ENCODE measurements at places on chromosomes 2 and 18.
A peak's percentile ranks its signal among the peaks of the same experiment; 100 is the strongest.

- peak; percentile 69 for DNase-seq
Measured at GRCh38 chr2:55268907-55269644, at the start of gene MTIF2. Gene MTIF2 (minus strand): TSS chr2:55269231. CDS start chr2:55263858, 5,373 bp downstream.

DNA sequence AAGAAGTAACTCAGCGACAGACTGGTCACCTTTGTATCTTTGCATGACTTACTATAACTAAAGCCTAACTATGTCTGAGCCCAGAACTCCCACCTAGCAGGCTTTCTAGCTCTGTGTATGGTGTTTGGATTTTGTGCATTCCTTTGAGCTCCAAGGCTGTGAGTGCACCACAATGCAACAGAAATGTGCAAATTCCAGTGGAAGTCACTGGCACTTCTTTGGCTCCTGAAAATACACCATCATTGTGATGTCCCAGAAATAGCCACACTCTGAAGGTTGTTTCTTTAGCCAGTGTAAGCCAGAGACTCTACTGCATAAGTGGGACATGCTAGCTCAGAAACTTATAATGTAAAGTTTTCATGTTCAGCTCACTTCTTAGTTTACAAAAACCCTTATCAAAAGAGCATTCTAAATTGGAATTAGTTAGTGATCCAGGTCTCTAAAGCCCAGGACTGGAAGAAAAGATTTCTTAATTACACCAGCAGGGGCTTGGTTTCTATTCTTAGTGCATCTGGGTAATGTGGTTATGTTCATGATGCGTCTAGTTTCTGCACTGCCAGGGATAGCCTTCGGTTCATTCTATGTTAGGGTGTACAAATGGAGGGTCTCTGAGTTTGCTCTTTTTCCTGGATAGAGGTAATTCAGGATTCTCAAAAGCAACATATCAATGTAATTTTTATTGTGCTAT, 1239.5 kb upstream of the ZEB2 start:
- no peak for DNase-seq

- DNase-seq = no peak
Measured at GRCh38 chr2:206881708-206882410, 57.5 kb upstream of the CPO start.

GRCh38 chr2:80231421-80231820, 73.1 kb downstream of the LRRTM1 start:
- DNase-seq = no peak

DNA sequence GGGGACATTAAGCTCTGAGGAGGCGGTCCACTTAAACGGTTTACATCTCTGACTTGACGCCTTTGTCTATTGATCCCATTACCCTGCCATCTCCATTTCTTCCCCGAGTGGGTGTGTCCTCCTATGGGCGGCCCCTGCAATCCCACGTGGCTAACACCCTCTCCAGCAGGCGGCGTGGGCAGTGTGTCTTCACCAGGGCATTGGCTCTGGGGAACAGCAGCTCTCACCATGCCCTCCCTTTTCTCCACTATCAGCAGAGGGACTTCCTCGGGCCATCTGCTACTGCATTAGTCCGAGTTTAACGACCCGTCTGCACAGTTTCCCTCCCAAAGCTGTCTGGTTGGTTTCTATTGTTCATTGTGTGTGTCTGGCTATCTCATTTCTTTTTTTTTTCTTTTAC, 511.9 kb upstream of the NRP2 start:
- no peak for DNase-seq

DNA sequence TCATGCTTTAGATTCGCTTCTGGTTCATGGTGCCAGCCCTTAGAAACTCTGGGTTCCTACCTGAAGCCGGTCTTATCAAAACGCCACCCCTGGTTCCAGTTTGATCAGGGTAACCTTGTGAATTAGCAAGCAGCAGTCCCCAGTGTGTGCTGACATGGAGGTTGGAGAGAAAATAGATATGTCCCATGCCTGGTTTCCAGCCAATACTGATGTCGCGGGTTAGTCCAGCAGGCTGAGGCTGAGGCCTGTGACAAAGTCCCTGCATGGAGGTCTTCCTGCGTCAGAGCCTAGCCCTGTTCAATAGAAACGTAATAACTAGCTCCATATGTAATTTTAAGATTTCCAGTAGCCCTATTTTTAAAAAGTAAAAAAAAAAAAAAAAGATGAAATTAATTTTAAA, 28.2 kb downstream of the LPIN1 start:
- no peak for DNase-seq

DNA sequence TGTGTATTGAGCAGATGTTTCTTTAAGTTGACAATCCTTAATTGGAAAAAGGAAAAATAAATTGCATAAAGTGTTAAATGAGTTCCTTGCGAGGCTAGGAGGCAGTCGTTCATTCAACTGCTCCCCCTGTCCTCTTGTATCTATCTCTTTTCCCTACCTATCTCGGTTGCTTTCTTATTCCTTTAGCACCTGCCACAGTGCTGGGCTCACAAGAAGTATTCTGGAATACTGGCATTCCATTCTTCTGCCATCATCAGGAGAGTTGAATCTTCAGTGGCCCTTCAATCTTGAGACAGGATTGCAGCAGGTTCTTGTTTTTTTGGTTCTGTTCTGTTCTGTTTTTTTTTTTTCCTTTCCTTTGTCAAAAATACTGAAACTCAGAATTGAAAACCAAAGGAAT, 143.1 kb upstream of the AQP4 start:
- no peak for DNase-seq

GRCh38 chr2:119059287-119059686, 99.3 kb downstream of the C1QL2 start:
- DNase-seq = no peak

DNA sequence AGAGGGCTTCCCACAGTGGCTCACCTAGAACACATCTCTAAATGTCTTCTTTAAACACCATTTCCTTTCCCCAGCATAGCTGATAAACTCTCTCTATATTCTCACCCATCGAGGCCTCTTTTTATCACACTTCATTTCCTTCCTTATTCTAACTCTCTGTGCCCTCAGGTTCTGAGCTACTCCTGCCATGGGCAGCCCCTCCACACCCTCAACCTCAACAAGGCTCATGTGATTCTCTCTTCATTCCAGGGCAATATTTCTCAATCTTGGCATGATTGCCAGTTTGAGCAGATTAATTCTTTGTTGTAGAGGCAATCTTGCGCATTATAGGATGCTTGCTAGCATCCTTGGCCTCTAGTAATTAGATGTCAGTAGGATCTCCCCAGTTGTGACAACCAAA, 999.1 kb downstream of the TSN start:
- no peak for DNase-seq

- no peak for DNase-seq
Measured at GRCh38 chr18:40624959-40625358, 1330.1 kb upstream of the PIK3C3 start.

DNA sequence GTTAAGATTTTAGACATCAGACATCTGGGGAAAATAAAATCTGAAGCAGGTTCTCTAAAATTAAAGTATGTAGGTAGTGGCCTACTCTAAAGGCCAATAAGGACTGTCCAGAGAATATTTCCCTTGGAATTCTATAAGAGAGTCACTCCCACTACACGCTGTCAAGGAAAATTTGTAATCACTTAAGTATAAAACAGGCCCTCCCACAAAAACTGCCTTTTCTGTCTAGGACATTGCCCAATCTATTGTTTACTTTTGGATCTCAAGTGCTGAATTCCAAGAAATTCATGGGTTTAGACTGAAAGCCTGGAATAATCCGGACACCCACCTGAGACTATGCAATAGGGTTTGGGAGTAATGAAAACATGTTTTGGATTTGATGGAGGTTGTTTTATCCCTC, 1.7 kb upstream of the SRBD1 start:
- no peak for DNase-seq

- DNase-seq = no peak
Measured at GRCh38 chr2:198040835-198041234, 236.4 kb downstream of the PLCL1 start.

DNA sequence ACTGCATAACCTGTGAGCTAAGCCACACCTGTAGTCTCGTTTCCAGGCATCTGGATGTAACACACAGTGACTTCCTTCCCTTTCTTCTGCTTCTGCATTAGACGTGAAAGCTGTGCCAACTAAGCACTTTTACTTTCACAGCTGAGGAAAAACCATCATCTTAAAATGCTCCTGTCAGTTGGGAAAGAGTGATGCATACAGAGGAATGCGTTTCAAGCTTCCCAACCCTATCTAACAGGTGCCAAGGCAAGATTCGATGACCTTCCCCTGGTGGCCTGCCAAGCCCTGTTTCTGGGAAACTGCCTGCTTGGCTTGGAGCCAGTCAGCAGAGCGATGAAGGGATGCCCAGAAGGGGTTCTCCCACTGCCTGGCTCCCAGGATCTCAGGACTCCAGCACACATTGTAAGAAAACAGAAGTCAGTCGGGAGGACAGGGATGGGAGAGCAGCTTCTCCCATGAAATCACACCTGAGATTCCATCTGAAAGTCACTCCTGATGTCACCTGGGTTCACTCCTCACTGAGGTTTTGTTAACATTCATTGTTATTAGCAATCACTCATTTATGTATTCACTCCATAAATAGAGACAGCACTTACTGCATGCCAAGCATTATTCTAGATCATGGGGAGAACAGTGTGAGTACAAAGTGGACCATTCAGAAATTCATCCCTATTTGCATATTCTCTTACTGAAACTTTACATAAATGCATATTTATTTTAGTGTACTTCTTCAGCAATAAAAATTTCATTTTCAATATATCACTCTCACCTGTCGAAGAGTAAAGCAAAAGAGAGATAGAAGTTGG, 64.1 kb downstream of the DTNA start:
- DNase-seq = no peak

GRCh38 chr2:202238234-202239197, at the start of gene SUMO1:
Gene SUMO1 (minus strand): TSS chr2:202238597. CDS start chr2:202238451, 146 bp downstream.
- peak; percentile 83 for DNase-seq

- DNase-seq = no peak
Measured at GRCh38 chr18:4203568-4204437, 251.3 kb downstream of the DLGAP1 start.

GRCh38 chr2:72993147-72993932, 76.0 kb downstream of the EMX1 start:
- DNase-seq = no peak

DNA sequence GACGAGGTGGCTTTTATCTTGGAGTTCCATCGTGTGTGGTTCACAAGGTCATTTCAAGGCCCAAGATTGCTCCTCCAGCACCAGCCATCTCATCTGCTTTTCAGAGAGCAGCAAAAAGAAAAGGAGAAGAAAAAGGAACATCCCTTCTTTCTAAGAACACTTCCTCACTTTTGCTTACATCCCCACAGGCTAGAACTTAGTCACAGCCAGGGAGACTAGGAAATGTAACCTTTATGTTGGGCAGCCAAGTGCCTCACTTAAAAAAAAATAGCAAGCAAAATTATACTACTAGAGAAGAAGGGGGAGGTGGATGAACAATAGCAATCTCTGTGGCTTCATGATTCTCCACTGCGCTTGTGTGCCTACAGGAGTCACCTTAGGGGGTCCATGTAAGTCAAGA, 141.8 kb downstream of the SMAD2 start:
- DNase-seq = no peak

DNA sequence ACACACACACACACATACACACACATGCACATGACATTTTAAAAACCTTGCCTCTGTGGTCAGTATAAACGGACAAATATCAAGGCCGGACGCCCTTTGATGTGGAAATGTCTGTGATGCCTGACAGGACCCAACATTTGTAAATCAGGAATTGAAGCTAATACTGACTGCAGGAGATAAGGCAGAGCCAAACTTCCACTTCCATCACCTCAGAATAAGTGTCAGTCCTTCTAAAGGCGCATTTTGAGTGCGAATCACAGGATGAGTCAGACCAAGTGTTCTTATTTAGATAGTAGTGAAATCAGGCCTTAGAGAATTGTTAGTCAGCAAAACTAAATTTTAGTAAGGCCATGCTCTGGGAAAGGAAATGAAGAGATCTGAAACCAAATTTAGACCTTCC, 211.7 kb upstream of the LRATD1 start:
- DNase-seq = no peak

- no peak for DNase-seq
Measured at GRCh38 chr2:220786216-220786615, 785.9 kb downstream of the EPHA4 start.

DNA sequence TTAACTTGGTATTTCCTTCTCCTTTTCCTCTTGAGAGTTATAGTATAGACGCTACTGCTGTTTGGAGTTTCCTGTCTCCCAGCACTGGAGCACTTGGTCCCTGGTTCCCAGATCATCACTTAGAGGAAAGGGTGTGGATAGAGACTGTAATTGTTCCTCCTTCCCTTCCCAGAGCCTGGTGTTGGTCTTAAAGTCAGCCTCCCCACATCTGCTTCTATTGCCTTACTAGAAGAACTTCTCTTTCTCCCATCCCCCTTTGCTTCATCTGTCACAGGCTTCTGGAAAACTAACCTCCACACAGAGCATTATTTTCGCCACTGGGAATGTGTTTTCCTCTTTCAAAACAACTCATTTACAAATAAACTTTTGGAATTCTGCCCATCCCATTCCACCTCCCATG, 131.0 kb downstream of the CCDC85A start:
- DNase-seq = no peak

GRCh38 chr2:233285921-233286320, 21.7 kb upstream of the SAG start:
- no peak for DNase-seq

- DNase-seq = no peak
Measured at GRCh38 chr2:120596990-120597594, 138.6 kb upstream of the GLI2 start.

DNA sequence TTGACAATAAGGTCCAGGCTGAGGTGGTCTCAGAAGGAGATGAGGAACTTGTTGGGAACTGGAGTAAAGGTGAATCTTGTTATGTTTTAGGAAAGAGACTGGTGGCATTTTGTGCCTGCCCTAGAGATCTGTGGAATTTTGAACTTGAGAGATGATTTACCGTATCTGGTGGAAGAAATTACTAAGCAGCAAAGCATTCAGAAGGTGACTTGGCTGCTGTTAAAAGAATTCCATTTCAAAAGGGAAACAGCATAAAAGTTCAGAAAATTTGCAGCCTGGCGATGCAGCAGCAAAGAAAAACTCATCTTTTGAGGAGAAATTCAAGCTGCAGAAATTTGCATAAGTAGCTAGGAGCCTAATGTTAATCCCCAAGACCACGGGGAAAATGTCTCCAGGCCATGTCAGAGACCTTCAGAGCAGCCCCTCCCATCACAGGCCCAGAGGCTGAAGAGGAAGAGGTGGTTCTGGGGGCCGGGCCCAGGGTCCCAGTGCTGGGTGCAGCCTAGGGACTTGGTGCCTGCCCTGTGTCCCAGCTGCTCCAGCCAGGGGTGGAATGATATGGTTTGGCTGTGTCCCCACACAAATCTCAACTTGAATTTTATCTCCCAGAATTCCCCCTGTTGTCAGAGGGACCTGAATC, 73.5 kb downstream of the FIGN start:
- no peak for DNase-seq

Data from activated CD4-positive, CD25-positive, alpha-beta regulatory T cell (primary cell).